Myocyte (in vitro differentiated cells): ENCODE measurements at places on chromosomes 3 and 15. TPM values are rescaled to one million over a fixed set of nuclear protein-coding genes. Genes with fewer than 3 reads are reported as not detected.

DNA sequence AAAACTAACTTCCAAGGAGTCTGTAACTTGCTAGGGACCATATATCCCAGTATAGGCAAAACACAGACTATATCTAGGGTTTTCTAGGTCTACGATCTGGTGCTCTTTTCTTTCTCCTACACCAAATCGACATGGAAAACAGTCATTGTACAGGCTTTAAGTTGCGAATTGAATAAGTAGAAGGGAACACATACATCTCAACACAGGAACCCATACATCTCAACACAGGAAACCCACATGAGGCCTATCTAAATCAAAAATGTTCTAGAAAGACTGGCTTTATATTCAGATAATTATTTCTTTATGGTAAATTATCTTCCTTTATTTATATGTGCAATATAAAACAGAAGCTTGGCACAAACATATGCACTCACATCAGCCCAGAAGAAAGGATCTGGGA lies 126.6 kb downstream of the ADAM10 start:
- no peak for DNase-seq

- DNase-seq, result peak; percentile 59
Observed at GRCh38 chr15:63135804-63136203, 14.1 kb downstream of the LACTB start.

- DNase-seq, result peak; percentile 45
Observed at GRCh38 chr3:155744010-155744625, 753 bp downstream of the PLCH1 start.

The MUSTN1 gene
- total RNA-seq, result 78.0 and 84.9 TPM in 2 replicates

DNA sequence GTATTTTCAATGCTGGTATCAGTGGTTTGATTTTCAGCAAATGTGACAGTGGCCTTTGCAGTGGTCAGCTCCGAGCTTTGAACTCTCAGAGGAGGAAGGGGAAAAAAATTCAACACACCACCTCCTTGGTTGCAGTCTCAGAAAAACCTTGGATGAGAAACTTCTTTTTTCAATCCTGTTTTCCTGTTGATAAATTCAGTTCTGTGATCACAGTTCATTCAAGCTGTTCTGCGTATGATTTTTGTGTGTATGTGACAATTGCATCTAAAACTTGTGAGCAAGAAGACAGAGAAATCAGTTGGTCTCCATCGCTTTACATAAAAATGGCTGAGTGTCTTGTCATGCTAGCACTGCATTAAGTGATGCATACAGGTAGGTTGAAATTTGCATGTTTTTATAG lies 19.2 kb downstream of the ZBTB38 start:
- no peak for DNase-seq

The SLC2A2 gene
- total RNA-seq, result not detected in 2 replicates
